ENCODE measurements at places on chromosomes 16 and 17. TPM values are rescaled to one million over a fixed set of nuclear protein-coding genes. Genes with fewer than 3 reads are reported as not detected.

- no peaks in the 10 kb centered on the region for H3K36me3 ChIP-seq
- no peak for DNase-seq
- H3K27me3 ChIP-seq, result no peaks in the 10 kb centered on the region
- H3K27ac ChIP-seq, result no peak overlapping the region
Measured at GRCh38 chr17:51427856-51428255, 167.5 kb downstream of the UTP18 start.

DNA sequence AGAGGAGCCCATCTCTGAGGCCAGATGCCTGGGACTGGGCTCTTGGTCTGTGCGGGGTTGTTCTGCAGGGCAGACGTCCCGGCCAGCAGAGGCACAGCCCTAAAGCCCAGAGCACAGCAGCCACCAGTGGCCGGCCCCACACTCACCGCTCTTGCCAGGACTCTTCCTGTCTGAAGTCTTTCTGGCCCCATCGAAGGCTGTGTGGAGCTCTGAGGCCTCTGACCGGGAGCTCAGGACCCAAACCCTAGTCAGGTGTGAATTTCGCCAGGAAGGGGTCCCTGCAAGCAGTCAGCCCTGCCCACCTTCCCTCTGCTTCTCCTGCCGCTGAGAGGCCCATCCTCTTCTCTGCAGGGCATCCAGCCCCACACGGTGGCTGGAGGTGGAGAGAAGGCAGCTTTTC, 10.7 kb downstream of the ACSF3 start:
- H3K4me1 ChIP-seq, result no peaks in the 10 kb centered on the region
- no peak overlapping the region for H3K27ac ChIP-seq
- peaks cover 69% of the 10 kb centered on the region for H3K36me3 ChIP-seq
- H3K4me3 ChIP-seq, result no peak overlapping the region
- DNase-seq, result no peak
- no peaks in the 10 kb centered on the region for H3K27me3 ChIP-seq

DNA sequence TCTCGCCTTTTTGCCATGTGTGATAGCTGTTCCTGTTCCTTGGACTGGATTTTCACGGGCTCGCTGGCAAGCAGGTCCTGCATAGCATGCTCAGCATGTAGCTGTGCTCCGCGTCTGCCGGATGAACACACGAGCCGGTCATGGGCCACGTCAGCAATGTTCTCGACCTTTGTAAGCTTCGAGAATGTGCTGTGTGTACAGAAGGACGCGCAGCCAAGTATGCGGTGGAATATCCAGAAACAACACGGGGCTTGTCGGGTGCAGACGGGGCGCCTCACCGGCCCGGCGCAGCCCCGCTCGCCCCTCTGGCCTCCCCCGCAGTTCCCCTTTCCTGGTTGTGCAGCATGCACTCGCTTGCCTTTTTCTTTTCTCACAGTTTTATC, 42.2 kb downstream of the RPTOR start:
- DNase-seq, result no peak
- peaks cover 13% of the 10 kb centered on the region for H3K4me1 ChIP-seq
- H3K4me3 ChIP-seq, result peak overlapping the region; percentile 4
- no peaks in the 10 kb centered on the region for H3K36me3 ChIP-seq

- no peak overlapping the region for H3K27ac ChIP-seq
- DNase-seq, result no peak
- no peaks in the 10 kb centered on the region for H3K4me1 ChIP-seq
- H3K36me3 ChIP-seq, result no peaks in the 10 kb centered on the region
- H3K4me3 ChIP-seq, result no peak overlapping the region
- H3K27me3 ChIP-seq, result no peaks in the 10 kb centered on the region
Measured at GRCh38 chr16:9176547-9177418, 85.3 kb downstream of the HAPSTR1 start.

DNA sequence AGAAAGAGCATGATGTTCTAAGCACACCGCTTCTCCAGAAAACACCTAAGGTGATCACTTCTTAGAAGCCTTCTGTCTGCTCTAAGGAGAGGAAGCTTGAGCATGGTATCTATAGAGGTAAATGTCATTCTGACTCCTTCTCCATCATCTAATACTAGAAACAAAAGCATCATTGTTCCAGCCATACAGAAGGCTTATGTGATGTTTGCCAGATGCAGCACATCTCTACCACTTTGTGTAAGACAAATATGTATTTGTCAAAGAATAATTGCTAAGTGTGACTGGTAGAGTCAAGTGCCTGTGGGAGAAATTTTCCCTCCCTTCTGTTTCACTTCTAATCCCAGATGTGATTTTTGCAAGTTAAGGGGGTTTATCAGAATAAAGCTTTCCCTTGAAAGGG, 217.1 kb downstream of the HS3ST3A1 start:
- no peaks in the 10 kb centered on the region for H3K36me3 ChIP-seq
- no peak for DNase-seq
- H3K27me3 ChIP-seq, result no peaks in the 10 kb centered on the region
- no peaks in the 10 kb centered on the region for H3K4me1 ChIP-seq

DNA sequence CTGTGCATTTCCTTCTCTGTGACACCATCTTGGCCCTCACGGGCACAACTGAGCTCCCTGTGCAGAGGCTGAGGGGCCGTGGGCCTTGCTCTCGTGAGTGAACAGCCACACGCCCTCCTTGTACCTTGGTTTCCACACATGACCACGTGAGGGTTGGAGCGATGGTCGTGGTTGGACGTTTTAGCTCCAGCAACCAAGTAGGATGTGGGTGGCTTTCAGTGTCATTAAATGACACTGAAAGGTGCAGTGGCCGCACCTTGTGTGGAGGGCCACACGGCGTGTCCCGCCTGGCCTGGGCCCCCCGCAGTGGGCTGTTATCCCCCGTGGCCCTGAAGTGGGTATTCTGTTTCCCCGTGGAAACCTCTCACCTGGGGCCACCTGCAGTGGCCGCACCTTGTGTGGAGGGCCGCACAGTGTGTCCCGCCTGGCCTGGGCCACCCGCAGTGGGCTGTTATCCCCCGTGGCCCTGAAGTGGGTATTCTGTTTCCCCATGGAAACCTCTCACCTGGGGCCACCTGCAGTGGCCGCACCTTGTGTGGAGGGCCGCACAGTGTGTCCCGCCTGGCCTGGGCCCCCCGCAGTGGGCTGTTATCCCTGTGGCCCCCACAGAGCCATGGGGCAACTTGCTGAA, 28.2 kb downstream of the ACSF3 start:
- H3K36me3 ChIP-seq, result peaks cover 22% of the 10 kb centered on the region
- H3K27ac ChIP-seq, result no peak overlapping the region
- no peak overlapping the region for H3K4me3 ChIP-seq
- H3K4me1 ChIP-seq, result no peaks in the 10 kb centered on the region

GRCh38 chr16:85166281-85166680, 54.0 kb upstream of the CIBAR2 start:
- H3K36me3 ChIP-seq, result no peaks in the 10 kb centered on the region
- peaks cover 27% of the 10 kb centered on the region for H3K4me1 ChIP-seq
- H3K4me3 ChIP-seq, result no peak overlapping the region

DNA sequence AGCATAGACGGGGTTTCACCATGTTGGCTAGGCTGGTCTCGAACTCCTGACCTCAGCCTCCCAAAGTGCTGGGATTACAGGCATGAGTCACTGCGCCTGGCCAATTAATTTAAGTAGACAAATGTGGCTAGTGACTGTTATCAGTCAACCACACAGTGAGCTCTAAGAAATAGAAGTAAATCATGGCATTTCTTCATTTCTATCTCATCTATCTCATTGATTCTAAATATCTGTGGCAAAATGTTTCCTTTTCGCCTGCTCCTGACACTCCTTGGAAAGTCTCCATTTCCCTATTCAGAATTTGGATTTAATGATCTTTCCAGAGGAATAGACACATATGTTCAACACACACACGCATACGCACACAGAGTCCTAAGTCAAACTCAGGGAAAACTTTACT, 81.3 kb downstream of the HIC1 start:
- H3K36me3 ChIP-seq, result no peaks in the 10 kb centered on the region
- no peak for DNase-seq
- peaks cover 24% of the 10 kb centered on the region for H3K4me1 ChIP-seq
- no peak overlapping the region for H3K4me3 ChIP-seq
- H3K27me3 ChIP-seq, result no peaks in the 10 kb centered on the region

- peak; percentile 56 for DNase-seq
- no peaks in the 10 kb centered on the region for H3K27me3 ChIP-seq
- H3K36me3 ChIP-seq, result no peaks in the 10 kb centered on the region
- H3K27ac ChIP-seq, result no peak overlapping the region
- H3K4me1 ChIP-seq, result no peaks in the 10 kb centered on the region
Measured at GRCh38 chr16:88355389-88356123, 27.2 kb upstream of the ZNF469 start.

DNA sequence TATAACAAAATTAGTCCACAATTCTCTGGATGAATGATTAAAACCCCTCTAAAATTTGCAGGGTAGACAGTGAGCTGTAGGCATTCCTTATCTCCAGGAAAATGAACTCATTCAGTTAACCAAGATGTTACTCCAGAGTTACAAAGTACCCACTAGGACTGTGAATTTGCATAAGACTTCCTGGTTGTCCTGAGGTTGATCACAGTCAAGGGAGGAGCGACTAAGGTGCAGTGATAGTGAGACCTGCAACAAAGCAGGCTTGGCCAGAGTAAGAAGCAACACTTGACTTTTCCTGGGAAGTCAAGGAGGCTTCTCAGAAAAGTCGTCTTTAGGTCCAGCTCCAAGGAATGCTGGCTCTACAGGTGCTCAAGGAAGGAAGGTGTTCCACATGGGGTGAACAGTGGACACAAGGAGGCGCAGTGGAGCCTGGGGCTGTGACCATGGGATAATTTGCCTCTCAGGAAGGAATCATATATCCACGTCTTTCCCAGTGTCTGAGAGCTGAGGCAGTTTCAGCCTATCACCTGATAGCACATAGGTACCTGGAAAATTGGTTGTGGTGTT, 821.1 kb upstream of the EEF2KMT start:
- no peak overlapping the region for H3K27ac ChIP-seq
- no peak overlapping the region for H3K4me3 ChIP-seq
- no peaks in the 10 kb centered on the region for H3K4me1 ChIP-seq
- H3K36me3 ChIP-seq, result no peaks in the 10 kb centered on the region

GRCh38 chr16:12311877-12312276, 335.3 kb downstream of the SNX29 start:
- H3K27ac ChIP-seq, result no peak overlapping the region
- DNase-seq, result no peak
- H3K4me1 ChIP-seq, result no peaks in the 10 kb centered on the region
- no peaks in the 10 kb centered on the region for H3K27me3 ChIP-seq
- no peaks in the 10 kb centered on the region for H3K36me3 ChIP-seq
- H3K4me3 ChIP-seq, result no peak overlapping the region

DNA sequence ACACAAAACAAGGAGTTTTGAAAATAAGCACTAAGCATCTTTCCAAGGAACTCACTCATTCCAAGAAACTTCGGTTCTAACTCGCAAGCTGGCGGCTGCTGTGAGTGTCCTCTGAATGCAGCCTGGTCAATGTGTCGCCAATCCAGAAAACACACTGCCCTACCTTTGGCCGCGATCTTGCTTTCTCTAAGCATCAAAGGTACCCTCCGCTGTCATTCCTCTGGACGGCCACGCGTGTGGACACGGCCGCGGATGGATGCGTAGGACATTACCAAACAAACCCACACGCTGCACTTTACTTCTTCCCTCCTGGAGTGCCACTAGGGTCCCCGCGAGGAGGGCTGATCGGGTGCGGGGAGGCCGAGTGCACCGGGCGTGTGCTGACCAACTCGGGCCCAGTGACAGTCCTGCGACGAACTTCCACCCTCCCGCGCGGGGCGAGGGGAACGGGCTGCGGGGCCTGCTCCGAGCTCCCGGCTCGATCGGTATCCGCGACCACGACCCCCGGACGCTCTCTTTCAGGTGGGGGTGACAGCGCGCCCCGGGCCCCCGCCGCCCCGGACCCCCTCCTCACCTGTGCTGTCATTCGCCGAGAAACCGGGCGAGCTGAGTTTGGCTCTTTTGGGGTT, 1.1 kb downstream of the CREBBP start:
- DNase-seq, result peak; percentile 77
- no peaks in the 10 kb centered on the region for H3K36me3 ChIP-seq
- H3K27me3 ChIP-seq, result no peaks in the 10 kb centered on the region
- peak overlapping the region; percentile 82 for H3K4me3 ChIP-seq
- H3K4me1 ChIP-seq, result peaks cover 48% of the 10 kb centered on the region

DNA sequence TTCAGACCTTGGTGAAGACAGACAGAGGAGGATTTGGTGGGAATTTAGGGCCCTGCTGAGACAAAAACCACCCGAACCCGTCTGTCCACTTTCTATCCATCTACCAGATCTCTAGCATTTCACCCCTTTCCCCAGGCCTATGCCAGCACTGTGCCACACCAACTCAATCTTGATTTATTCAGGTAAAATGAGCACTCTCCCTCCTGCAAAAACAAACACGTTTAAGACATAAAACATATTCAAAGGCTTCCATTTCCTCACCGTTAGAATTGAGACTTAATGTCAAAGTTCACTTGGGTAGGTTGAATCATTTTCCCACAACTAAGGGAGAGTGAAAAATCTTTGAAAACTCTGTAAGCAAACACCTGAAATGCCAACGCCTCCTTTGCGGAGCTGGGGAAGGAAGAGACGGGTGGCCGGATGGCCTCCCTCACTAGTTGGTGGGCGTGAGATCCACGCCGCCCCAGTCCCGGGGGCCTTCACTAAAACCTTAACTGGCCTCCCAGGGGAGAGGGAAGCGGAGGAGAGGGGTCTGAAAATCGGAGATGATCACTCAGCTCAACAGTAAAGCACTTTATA, 862 bp downstream of the DCAKD start:
- H3K4me1 ChIP-seq, result peaks cover 9% of the 10 kb centered on the region
- H3K4me3 ChIP-seq, result peak overlapping the region; percentile 77
- no peaks in the 10 kb centered on the region for H3K36me3 ChIP-seq
- no peaks in the 10 kb centered on the region for H3K27me3 ChIP-seq
- DNase-seq, result no peak
- peak overlapping the region; percentile 95 for H3K27ac ChIP-seq

DNA sequence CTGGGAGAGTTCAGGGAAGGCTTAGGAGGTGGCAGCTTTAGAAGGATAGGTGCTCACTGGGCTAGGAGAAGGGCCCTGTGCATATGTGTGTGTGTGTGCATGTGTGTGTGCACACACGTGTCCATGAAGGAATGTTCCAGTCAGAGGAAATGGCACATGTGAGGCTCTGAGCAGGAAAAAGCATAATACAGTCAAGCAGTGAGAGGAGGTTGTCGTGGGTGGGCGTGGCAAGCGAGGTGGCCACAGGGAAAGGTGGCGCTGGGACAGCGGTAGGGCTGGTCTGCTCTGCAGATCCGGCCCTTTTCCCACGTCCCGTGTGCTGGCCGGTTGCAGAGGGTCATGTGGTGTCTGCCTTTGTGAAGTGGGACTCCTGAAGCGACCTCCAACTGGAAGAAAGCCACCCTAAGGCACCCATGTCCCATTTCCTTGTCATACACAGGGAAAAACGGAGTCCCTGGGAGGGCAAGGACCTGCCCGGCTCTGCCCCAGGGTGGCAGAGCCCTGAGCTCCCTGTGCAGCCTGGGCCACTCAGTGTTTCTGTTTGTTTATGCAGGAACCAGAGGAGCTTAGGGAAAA, 40.1 kb downstream of the NT5M start:
- H3K36me3 ChIP-seq, result no peaks in the 10 kb centered on the region
- no peak overlapping the region for H3K4me3 ChIP-seq
- H3K4me1 ChIP-seq, result no peaks in the 10 kb centered on the region
- peak; percentile 45 for DNase-seq

PARD6A gene
- 4.7 TPM for total RNA-seq

FOXF1 gene
- total RNA-seq, result 46.4 TPM

DLX3 gene
- 0.69 TPM for total RNA-seq

SPATA32 gene
- total RNA-seq, result not detected

SEZ6 gene
- total RNA-seq, result not detected

ZNF597 gene
- 5.1 TPM for total RNA-seq

TK1 gene
- total RNA-seq, result 3.3 TPM

HIC1 gene
- total RNA-seq, result 20.8 TPM

KCNH6 gene
- total RNA-seq, result not detected

CDK5R1 gene
- 1.6 TPM for total RNA-seq

CISD3 gene
- total RNA-seq, result 29.7 TPM

MAF gene
- total RNA-seq, result 66.4 TPM

SDR42E2 gene
- total RNA-seq, result 0.14 TPM
